ENCODE measurements at places on chromosomes 12 and 14.

- H3K4me3 ChIP-seq, result no peak overlapping the region
- H3K4me1 ChIP-seq, result no peaks in the 10 kb centered on the region
- H3K36me3 ChIP-seq, result peaks cover under 1% of the 10 kb centered on the region
These were observed 22.7 kb downstream of the SNRPF start for GRCh38 chr12:95881331-95881955.

DNA sequence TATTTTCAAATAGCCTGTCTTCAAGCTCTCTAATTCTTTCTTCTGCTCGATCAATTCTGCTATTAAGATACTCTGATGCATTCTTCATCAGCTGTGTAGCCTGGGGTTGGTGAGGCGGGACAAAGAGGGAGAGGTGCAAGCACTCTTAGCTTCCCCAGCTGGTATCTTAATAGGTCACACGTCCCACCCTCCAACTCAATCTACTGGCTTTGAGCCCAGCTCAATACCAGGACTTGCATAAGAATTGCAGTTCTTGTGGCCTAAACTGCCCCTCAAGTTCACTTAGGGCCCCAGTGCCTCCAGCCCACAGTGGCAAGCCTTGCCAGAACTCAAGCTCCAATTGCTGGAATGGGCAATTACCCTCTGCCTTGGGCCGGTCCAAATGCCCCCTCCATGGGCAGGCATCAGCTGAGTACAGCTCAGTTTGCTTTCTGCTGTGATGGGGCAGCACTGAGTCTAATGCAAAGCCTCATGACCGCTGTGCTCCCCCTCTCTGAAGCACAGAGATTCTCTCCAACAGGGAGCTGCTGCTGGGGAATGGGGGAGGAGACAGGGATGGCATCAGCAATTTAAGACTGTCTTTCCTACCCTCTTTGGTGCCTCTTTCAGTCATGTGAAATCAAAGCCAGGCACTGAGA, 5.6 kb upstream of the SPATA7 start:
- H3K4me1 ChIP-seq, result peaks cover 4% of the 10 kb centered on the region
- DNase-seq, result no peak

GRCh38 chr14:37695866-37696265, 100.4 kb downstream of the TTC6 start:
- no peak for DNase-seq
- H3K27me3 ChIP-seq, result no peaks in the 10 kb centered on the region
- H3K4me1 ChIP-seq, result no peaks in the 10 kb centered on the region

GRCh38 chr12:51377099-51377984, 13.9 kb downstream of the GALNT6 start:
- no peak overlapping the region for H3K4me3 ChIP-seq
- no peak overlapping the region for H3K27ac ChIP-seq
- no peaks in the 10 kb centered on the region for H3K36me3 ChIP-seq
- DNase-seq, result no peak

DNA sequence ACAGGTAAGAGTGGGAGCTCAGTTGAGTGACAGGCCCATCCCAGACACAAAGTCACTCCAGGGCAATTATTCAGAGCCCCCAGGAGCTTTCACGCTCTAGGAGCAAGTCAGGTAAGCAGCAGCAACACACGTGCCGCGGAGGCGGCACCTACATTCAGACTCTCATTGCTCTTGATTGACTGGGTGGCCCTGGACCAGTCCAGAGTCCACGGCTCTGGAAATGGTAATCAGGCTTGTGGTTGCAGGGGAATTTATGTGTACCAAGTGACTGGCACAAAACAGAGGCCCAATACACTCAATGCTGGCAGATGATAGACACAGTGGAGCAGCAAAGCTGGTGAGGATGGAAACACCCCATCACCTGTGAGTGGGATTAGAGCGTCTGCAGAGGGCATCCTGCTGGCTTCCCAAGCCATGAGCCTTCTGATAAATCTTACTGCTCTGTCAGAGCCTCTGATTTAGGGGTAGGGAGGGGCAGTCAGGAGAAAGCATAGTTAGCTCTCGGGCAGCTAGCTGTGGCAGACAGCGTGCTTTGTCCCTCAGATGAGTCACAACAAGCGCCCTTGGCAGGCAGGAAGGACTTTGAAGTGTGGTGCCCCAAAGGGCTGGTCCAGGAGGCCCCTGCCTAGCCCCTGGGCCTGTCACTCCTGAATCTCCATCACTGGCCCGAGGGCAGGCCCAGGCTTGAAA, 344.7 kb downstream of the CACNA1C start:
- H3K4me3 ChIP-seq, result no peak overlapping the region
- no peaks in the 10 kb centered on the region for H3K36me3 ChIP-seq
- peaks cover 13% of the 10 kb centered on the region for H3K27me3 ChIP-seq
- H3K4me1 ChIP-seq, result peaks cover 26% of the 10 kb centered on the region

DNA sequence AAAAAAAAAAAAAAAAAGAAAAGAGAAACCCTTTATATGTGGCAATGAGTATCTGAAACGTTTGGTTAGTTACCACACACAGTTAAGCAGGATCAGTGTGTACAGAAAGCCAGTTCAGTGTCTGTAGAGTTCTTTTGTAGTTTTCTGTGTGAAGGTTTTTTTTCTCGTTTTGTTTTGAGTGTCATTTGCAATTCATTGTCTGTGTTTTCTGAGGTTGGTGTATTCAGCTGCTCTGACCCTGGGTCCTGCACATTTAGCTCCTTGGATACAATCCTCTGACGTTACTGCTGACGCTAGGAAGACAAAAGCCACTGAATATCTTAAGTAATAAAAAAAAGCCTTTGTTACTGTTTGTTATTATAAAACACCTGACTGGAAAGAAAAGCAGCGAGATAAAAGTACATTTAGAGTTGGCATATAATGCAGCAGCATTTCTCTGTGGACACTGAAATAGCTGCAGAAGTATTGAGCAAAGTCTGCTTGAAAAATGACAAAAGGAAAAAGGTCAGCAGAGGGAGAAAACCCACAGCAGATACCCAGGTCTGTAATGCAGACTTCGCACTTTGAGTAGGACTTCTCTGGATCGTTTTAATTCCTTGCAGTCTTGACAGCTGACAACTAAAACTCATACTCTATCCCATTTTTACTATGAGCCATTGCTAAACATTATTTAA, 89.0 kb downstream of the POLR3B start:
- peaks cover 27% of the 10 kb centered on the region for H3K4me1 ChIP-seq
- H3K36me3 ChIP-seq, result peaks cover 4% of the 10 kb centered on the region
- H3K27ac ChIP-seq, result no peak overlapping the region
- H3K27me3 ChIP-seq, result no peaks in the 10 kb centered on the region

- H3K27ac ChIP-seq, result no peak overlapping the region
- no peak for DNase-seq
- no peaks in the 10 kb centered on the region for H3K27me3 ChIP-seq
- H3K36me3 ChIP-seq, result no peaks in the 10 kb centered on the region
- H3K4me1 ChIP-seq, result peaks cover 29% of the 10 kb centered on the region
These were observed 57.8 kb upstream of the ZDHHC17 start for GRCh38 chr12:76706101-76706500.

- no peak for DNase-seq
- peak overlapping the region; percentile 84 for H3K4me3 ChIP-seq
- no peak overlapping the region for H3K27ac ChIP-seq
- H3K27me3 ChIP-seq, result peaks cover 23% of the 10 kb centered on the region
These were observed 465 bp downstream of the ADSS1 start for GRCh38 chr14:104724407-104724980.

DNA sequence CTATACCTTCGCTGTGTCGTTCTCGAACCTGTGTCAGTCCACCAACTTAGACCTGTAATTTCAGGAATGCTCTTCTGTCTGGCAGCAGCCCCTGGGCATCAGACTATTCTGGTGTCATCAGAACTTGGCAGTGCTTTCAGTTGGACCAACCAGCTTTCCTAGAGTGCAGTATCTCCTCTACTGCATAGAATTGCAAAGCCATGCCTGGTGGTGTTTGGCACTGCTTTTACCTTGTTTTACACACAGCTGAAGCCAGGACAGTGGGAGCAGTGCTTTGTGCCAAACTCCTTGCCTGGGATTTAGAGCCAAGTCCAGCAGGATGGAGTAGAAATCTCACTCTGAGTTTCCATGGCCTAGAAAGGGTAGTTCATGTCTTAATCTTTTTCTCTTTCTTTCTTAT, 1.5 kb downstream of the FLVCR2 start:
- no peaks in the 10 kb centered on the region for H3K36me3 ChIP-seq
- no peak overlapping the region for H3K27ac ChIP-seq
- H3K4me3 ChIP-seq, result no peak overlapping the region
- DNase-seq, result no peak
- peaks cover 14% of the 10 kb centered on the region for H3K27me3 ChIP-seq

- H3K4me3 ChIP-seq, result no peak overlapping the region
- peaks cover 25% of the 10 kb centered on the region for H3K36me3 ChIP-seq
- no peak for DNase-seq
These were observed 48.8 kb upstream of the FOXN3 start for GRCh38 chr14:89465876-89466275.

- no peak overlapping the region for H3K27ac ChIP-seq
- peaks cover 19% of the 10 kb centered on the region for H3K27me3 ChIP-seq
- no peak for DNase-seq
- H3K36me3 ChIP-seq, result no peaks in the 10 kb centered on the region
- H3K4me3 ChIP-seq, result no peak overlapping the region
- peaks cover 26% of the 10 kb centered on the region for H3K4me1 ChIP-seq
These were observed 26.8 kb downstream of the MMP17 start for GRCh38 chr12:131854861-131855476.

DNA sequence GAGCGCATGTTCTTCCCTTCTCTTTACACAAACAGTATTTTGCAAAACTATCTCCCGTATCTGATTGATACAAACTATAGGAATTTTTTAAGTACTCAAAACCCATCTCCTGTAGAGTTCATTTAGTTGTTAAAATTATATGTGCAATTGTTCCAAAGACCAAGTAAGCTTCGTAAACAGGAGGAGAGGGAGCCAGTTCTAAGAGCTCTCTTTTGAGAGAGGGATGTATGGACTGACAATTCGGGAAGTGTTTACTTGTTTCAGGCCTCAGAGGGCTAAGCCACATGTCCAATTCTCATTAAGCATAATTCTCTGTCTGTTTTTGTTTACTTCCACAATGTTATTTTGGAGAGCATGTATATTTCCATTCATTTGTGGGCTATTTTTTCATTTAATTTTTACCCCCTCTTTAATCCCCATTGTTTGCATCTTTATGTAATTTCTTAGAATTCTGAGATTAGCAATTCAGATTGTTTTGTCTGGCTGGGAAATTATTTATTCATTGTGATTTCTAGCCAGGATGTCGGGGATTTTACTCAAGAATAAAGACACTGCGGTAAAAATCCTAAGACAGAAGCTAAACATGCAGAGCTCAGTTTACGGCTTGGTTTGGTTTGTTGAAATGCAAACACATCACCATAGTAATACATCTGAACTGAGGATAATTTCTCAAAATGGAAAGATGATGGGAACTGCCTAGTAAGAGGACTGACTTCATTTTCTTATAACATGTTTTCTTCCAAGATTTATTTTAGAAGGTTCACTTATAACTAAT, 126.8 kb downstream of the KCNK10 start:
- no peaks in the 10 kb centered on the region for H3K36me3 ChIP-seq
- peaks cover 5% of the 10 kb centered on the region for H3K4me1 ChIP-seq
- H3K27ac ChIP-seq, result no peak overlapping the region
- no peak for DNase-seq
- H3K27me3 ChIP-seq, result peaks cover 23% of the 10 kb centered on the region

DNA sequence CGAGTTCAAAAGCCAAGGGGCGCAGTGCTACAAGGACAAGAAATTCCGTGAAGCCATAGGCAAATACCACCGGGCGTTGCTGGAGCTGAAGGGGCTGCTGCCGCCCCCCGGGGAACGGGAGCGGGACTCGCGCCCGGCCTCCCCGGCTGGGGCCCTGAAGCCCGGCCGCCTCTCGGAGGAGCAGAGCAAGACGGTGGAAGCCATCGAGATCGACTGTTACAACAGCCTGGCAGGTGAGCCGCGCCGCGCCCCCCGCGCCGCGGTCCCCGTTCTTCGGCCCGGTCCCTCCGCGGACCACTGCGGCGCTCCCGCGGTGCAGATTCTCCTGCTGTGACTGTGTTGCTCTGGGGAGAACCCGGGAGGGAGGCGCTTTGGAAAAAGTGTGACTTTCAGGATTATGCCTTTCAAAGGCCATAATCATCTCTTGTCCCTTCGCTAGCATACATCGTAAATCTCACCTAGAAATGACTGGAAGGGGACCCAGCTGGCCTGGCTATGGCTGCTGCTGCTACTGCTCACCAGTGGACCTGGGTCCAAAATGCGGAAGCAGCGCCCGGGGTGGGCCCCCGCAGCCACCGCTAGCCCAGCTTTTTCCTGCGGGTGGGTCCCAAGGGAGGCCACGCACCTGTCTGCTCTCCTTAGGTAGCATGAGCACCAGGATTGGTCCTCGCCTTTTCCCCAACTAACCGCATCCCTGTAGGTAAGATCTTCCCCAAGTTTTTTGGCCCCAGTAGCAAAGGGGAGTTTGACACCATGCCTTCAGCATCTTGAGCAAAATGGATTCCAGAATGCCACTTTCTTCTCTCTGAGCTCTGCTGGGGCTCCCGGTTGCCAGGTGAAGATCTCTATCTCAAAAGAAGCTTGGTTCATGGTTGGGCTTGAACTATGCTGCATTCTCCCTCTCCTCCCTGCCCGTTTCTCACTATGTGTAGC, 853 bp downstream of the TTC9 start:
- H3K4me1 ChIP-seq, result peaks cover 17% of the 10 kb centered on the region
- H3K36me3 ChIP-seq, result no peaks in the 10 kb centered on the region
- peak; percentile 42 for DNase-seq
- peaks cover 68% of the 10 kb centered on the region for H3K27me3 ChIP-seq
- H3K27ac ChIP-seq, result no peak overlapping the region

DNA sequence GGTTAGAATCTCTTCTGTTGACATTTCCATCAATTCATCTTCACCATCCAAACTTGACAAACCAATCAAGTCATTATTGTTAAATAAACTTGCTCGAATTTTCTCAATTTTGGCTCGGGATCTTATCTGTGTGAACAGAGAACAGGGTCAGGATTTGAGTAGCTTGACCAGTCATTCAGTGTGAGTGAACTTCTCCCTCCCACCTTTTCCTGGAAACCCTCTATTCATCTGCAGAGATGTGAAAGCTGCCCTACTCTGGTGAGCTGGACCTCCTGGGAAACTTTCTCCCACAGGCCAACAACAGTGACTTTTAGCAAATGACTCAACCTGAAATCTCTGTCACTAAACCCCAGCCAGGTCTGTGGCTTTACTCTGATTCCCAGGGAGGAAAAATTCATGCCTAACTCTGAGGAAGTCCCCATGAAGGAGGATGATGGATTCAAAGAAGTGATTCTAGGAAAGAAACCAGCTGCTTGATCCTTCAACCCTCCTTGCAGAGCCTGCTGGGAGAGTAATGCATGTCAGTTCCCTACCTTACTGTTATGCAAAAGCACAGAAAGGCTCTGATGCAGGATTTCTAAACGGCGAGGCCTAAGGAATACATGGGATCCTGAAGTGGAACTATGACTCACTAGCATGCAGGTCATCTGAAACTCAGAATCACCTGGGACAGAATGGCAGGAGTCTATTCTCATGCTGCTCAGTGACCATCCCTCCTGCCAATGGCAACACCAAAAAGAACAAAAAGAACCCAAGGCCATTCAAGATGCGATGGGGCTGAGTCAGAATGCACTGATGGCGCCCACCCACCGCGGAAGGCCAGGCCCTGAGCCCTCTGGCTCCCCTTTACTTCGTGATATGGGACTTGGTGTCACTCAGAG, 58.0 kb downstream of the TRAFD1 start:
- H3K27ac ChIP-seq, result no peak overlapping the region
- peaks cover 33% of the 10 kb centered on the region for H3K36me3 ChIP-seq
- no peaks in the 10 kb centered on the region for H3K4me1 ChIP-seq
- no peak overlapping the region for H3K4me3 ChIP-seq

- H3K4me3 ChIP-seq, result no peak overlapping the region
- no peak overlapping the region for H3K27ac ChIP-seq
These were observed 126.3 kb downstream of the KIF26A start for GRCh38 chr14:104264495-104265265.

- H3K4me3 ChIP-seq, result no peak overlapping the region
- no peaks in the 10 kb centered on the region for H3K4me1 ChIP-seq
- peaks cover 29% of the 10 kb centered on the region for H3K27me3 ChIP-seq
- no peaks in the 10 kb centered on the region for H3K36me3 ChIP-seq
These were observed 67.5 kb upstream of the C14orf180 start for GRCh38 chr14:104512061-104512460.
